ENCODE measurements at places on chromosomes 1 and 21. TPM values are rescaled to one million over a fixed set of nuclear protein-coding genes. Genes with fewer than 3 reads are reported as not detected.

The MASP2 gene
- total RNA-seq, result not detected

The TSPAN1 gene
- total RNA-seq, result 2.5 TPM

The GRHL3 gene
- 0.10 TPM for total RNA-seq

The ERICH3 gene
- not detected for total RNA-seq

Data from mammary microvascular endothelial cell (primary cell).